Non-pigmented ciliary epithelial cell (primary cell): ENCODE measurements at places on chromosomes 1 and 21.

DNA sequence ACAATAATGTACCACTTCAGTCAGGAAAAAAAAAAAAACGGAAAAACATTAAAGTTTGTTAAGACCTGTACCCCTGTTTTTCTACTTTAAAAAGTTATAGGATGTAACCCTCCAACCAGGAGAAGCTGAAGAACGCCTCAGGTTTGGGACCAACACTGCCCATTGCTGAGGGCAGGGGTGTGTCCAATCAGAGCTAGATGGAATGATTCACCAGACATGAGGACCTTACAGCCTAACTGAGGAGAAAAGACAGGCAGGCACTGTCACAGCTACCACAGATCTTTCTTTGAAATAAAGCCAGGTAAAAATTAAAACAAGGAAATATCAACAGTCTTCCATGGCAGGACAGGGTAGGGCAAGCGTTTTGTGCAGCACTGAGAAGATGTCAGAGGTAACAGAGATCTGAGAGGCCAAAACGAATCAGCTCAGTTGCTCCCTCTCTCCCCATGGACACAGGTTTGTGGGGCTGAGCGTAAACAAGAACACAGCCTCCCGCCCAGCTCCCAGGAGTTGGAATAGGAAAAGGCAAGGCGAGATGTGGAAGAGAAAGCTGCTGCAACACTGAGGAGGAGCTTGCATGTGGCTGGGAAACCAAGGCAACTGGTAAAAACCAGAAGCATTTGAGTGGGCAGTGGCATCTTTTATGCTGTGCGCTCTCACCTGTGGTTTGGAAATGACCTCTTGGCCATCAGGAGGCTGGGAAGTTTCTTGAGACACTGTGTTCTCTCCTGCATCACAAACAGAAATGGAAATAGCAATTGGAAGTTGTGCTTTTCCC lies 34.0 kb downstream of the SEC16B start:
- no peak for DNase-seq

GRCh38 chr1:203691447-203691846 lies 64.8 kb downstream of the ATP2B4 start:
- no peak for DNase-seq

- DNase-seq = no peak
Measured at GRCh38 chr1:14896381-14897079, 257.0 kb upstream of the TMEM51 start.

- DNase-seq = peak; percentile 62
Measured at GRCh38 chr1:206470692-206471414, 577 bp downstream of the IKBKE start.

- no peak for DNase-seq
Measured at GRCh38 chr1:215830226-215830810, 263.2 kb downstream of the KCTD3 start.

GRCh38 chr1:209689477-209689876 lies 14.3 kb downstream of the G0S2 start:
- no peak for DNase-seq

DNA sequence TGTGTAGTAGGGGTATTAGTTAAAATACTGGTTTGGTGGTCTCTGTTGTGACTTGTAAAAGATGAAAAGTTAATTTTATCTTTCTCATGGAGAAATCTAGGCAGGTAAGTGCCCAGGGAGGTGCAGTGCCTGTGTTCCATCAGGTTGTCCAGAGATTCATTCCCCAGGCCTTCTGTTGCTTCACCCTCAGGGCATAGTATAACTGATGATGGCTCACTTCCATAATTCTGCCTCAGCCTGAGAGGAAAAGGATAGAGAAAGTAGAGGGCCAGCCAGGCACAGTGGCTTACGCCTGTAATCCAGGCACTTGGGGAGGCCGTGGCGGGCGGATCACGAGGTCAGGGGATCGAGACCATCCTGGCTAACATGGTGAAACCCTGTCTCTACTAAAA lies 153.9 kb downstream of the FMN2 start:
- DNase-seq = no peak

DNA sequence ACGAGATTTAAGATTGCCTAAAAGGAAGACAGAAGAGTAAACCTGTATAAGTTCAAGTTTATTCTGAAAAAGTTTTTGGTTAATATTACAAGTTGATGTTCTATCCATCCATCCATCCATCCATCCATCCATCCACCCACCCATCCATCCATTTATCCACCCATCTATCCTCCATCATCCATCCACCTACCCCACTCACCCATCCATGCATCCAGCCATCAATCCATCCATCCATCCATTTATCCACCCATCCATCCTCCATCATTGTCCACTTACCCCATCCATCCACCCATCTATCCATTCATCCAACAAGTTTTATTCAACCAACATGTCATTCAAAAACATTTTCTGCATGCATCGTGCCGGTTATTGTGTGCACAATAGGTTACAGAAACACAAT lies 89.3 kb downstream of the ZBTB18 start:
- no peak for DNase-seq

DNA sequence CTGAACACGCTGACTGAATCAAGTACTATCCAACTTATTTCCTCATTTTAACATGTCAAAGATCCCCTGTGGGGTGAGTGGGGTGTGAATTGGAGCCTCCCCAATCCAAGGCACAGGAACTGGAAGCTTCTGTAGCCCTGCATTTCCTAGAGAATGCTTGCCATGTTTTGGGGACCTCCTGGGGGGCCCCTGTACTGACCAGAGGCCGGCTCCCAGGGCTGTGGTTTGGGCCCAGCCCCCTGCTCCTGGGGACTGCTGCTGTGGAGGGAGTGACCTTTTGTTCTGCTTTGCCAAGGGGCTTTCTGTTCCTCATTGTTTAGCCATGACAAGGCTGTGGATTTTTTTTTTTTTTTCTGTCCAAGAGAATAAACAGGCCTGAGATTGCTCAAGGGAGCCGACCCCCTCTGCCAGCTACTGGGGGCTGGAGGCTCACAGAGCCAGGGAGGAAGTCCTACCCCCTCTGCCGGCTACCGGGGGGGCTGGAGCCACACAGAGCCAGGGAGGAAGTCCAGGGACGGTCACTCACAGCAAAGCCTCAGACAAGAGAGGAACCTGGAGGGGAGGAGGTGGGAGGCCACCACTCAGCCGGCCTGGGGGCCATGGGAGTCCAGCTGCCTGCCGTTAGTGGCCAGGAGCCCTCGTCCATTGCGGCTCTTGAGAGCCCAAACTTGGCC lies 17.4 kb downstream of the TNFRSF1B start:
- DNase-seq = peak; percentile 30

- no peak for DNase-seq
Measured at GRCh38 chr1:179883040-179883744, 1.1 kb downstream of the TOR1AIP1 start.

GRCh38 chr1:208215393-208215792 lies 28.8 kb downstream of the PLXNA2 start:
- no peak for DNase-seq

GRCh38 chr1:98420376-98421084 lies 241.0 kb upstream of the SNX7 start:
- no peak for DNase-seq

DNA sequence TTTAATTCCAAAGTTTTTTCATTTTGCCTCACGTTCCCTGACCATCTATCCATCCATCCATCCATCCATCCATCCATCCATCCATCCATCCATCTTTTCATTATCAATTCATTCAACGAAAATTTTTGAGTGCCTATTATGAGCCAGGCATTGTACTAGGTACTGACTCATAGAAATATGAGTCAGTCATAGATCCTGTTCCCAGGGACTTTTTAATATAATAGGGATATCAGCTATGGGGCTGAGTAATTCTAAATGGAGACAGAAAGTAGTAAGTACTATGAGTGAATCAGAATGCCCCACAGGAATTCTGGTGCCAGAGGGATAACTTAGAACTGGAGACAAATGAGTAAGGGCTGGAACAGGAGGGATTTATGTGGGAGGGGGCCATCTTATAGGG lies 49.8 kb upstream of the GNG12 start:
- DNase-seq = peak; percentile 72

DNA sequence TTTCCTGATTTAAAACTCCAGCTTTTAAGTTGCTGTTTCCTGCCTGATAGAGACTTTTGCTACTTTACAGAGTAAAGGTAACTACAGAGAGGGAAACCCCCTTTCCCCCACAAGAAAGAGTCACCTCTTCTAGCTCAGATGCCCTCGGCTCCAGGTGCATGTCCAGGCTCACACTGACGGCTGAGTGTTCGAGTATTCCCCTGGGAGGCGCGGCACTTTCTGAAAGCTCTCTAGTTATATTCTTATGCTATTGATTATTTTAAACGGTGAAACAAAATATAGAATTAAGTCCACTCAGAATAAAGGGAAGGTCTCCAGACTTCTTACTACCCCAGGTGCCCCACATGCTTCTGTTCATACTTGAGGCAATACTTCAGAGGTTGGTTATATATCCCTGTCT lies 160.3 kb upstream of the FMN2 start:
- no peak for DNase-seq

GRCh38 chr1:36383240-36383639 lies 2.5 kb downstream of the STK40 start:
- DNase-seq = no peak

DNA sequence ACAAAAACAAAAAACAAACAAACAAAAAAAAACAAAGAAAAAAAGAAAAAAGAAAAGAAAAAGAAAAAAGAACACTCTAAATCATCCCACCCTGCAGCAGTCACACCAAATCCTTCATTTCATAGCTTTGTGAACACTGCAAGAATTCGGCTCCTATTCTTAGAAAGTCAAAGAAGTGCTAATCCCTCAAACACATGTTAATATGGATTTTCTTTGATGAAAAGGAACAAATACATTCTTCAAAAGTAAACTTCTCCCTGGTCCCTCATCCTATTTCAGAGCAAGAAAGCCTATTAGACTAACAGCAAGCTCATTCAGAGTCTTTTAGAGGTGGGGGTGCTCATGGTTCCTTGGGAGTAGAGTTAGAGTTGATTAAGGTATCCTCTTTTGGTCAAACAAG lies 7.2 kb upstream of the MRPL39 start:
- DNase-seq = no peak

DNA sequence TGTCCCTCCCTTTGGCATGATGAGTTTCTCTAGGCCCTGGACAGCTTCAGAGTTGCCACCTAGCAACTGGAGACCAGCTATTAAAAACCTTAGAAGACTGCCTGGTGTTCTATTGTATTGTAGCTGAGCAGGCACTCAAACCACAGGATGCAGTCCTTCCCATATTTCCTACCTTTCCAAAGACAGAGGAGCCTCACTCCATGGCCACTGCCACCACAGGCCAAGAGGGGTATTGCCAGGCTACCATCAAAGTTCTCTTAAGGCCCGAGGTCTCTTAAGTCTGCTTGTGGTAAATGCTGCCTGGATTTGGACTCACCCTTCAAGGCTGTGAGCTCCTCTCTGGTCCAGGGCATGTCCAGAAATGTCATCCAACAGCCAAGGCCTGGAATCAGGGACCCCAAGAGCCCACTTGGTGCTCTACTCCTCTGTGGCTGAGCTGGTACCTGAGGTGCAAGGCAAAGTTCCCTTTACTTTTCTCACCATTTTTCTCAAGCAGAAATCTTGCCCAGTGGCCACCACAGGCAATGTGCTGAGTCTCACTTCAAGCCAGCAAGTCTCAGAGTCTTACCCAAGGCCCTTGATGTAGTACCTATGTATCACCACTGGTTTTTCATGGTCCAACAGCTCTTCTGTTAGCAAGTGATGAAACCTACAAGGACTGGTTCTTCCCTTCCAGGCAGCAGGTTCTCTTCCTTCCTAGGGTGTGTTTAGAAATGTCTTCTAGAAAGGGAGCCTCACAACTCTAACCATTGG lies 269.4 kb downstream of the AMY1C start:
- DNase-seq = no peak
